ENCODE measurements at places on chromosomes 3 and 15.
A peak's percentile ranks its signal among the peaks of the same experiment; 100 is the strongest.

DNA sequence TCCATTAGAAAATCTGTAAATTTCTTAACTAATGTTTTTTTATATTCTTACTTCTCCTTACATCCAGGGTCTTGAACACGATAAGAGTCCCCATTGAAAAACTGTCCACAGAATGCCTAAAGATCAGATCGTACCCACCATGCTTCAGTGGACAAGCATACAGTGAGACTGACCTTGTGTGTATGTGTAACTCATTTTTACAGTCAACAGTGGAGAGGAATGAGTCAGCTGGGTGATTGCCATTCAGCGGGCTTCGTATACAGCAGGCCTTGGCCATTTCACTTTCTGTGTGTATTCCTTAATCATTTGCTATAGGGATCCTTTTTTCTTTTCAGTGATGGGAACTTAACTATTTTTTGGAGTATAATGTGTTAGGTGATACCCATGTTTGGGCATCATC lies 10.6 kb downstream of the PARP14 start:
- no peak for DNase-seq

- DNase-seq = peak; percentile 54
Measured at GRCh38 chr3:115518100-115518852, 105.0 kb upstream of the GAP43 start.

DNA sequence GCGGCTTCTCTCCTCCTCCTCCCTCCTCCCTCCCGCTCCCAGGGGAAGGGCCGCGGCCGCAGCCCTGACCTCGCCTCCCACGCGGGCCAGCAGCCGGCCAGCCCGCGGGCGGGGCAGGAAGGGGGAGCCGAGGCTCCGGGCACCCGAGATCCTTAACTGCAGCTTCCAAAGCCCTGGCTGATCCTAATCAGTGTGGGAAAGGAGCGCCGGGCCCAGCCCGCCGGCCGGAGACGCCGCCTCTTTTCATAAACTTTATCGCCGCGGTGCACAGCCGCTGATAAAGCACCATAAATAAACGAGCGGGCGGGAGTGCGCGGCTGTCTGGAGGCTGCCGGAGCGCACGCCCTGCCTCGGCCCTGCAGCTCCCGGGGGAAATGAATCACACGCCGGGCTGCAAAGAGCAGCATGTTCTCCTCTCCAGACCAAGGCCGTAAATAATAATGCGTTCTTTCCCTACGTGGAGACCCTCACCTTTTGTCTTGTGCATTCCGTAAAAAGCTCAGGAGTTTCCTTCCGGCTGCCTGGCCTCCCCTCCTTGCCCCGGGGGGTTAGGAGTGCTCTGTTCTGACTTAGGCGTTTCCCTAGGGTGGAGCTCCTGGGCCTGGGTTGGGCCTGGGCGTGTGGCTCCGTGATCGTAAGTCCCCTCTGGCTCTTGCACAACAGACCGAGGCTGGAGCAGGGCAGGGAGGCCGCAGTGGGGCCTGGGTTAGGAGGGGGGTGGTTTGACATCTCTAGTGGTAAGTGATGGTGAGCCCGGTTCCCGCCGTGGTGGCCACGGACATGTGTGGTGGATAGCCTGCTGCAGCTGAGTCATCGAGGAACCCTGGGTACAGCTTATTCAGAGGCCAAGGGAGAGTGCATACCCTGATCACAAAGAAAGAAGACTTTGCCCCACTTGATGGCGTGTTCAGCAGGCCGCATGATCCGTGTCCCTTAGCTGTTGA lies 132.6 kb upstream of the HES1 start:
- DNase-seq = peak; percentile 90

- DNase-seq = no peak
Measured at GRCh38 chr3:4030624-4031023, 231.4 kb downstream of the LRRN1 start.

DNA sequence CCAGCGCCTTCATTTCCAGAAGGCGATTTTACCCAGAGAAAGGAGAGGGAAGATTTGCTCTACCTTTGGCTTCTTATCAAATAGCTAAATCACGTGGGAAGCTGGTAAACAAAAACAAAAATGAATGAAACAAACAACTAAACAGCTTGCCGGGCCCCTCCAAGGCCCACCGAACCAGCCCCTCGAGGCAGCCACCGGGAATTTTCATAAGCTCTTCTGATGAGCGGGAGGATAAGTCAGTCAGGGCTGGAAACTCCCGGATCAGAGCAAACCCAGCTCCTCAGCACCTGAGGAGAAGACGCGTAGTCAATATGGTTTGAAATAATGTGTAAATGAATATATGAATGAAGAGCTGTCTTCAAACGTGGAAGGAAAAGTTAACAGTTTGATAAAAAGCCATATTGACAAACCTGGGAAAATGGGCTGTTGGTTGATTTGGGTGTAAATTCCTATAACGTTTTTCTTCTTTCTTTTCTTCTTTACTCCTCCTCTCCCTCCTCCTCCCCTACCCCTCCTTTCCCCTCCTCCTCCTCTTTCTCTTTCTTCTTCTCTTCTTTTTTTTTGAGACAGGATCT lies 10.7 kb downstream of the RPLP1 start:
- DNase-seq = no peak

GRCh38 chr3:27632431-27633223 lies 89.5 kb downstream of the EOMES start:
- peak; percentile 26 for DNase-seq

- DNase-seq = no peak
Measured at GRCh38 chr3:9184461-9184835, 65.0 kb downstream of the SRGAP3 start.

DNA sequence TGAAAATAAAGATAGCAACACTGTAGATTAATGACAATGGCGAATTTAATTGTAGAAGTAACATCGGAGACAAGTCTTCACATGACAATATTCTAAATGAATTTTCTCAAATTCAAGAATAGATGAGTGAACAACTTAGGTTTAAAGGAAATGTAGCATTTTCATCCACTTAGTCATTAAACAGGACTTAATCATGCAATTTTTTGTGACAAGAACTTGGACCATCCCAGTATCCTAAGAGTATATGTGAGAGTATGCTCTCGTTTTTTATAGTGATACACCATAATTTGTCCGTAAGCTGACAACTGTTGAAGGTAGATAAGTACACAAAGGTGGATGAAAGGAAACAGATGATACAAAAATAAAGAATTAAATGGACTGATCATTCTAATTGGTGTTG lies 81.5 kb downstream of the DLG1 start:
- DNase-seq = no peak

- no peak for DNase-seq
Measured at GRCh38 chr3:74304424-74304823, 310.0 kb downstream of the CNTN3 start.

DNA sequence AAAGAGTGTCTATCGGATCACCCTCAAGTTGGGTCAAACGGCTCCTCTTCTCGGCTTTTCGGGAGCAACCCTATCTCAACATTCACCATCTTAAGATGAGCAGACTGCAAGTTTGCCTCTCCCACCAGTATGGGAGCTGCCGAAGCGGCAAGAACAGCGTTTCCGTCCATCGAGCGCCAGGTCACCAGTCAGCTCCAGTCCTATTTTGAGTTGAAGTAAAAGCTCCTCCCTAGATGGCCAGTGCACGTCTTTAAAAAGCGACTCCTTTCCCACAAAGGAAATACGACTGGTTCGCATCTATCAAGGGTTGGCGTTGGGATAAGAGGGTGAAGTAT lies 369 bp upstream of the U2SURP start:
- no peak for DNase-seq

DNA sequence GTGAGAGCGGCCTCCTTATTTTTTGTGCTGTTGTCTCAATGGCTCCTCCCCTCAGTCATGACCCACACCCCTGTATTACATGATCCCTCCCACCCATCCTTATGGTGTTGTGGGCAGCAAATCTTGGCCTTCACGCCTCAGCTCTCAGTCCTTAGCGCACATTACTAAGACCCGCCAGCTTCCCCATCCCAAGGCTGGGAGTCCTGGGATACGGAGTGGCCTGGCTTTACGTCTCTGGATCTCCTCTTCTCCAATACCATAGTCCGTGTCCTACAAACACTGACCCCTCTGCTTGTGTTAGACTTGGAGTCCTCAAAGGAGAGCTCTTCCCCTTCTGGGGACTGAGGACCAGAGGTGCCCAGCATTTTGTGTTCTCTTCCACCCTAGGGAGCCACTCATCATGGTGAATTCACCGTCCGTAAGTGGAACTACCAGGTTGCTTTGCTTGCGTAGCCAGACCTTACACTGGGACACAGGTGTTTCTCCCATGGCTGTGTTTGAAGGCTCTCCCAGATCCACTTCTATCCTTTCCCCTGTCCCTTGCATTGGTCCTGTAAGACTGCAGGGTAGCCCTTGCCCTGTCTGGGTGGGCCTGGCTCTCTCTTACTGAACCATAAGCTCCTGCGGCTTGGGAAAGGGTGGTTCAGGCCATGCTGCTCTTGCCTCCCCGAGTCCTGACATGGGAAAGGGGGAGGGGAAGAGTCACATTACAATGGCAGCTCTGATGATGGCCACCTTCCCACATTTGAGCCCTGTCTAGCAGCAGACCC lies 13.6 kb downstream of the GRM2 start:
- no peak for DNase-seq

- DNase-seq = peak; percentile 9
Measured at GRCh38 chr3:117019082-117019713, 309.6 kb downstream of the TUSC7 start.

GRCh38 chr3:38840987-38841386 lies 25.0 kb upstream of the SCN10A start:
- no peak for DNase-seq

GRCh38 chr3:25493246-25493645 lies 65.2 kb downstream of the RARB start:
- DNase-seq = no peak

DNA sequence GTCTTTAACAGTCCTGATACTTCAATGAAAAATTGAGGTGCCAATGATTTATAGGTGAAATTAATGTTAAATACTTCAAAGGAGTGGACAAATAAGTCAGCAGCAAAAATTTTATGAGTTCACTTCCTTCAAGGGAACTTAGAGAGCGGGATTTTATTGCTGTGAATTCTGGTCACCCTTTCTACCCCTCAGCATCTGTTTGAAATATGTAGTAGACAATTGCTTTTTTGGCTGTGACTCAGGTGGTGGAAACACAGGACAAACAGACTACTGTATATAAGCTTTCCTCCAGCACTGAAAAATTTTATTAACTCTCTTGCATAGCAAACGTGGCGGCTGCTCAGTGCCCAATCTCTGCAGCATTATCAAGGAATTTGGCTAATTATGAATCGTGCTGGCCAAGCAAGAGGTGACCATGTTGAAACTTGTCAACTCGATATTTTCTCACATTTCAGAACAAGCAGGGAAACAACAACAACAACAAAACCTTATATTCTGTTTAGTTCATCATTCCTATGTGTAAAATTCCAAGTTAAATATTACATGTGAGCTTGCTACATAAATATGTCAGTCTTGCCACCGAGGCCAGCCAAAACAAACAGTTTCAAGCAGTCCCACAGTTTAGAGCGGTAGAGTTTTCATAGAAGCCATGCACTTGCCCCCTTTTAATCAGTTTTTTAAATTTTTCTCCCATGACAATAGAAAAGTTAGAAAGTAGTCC lies 420.2 kb downstream of the FOXP1 start:
- DNase-seq = no peak

- no peak for DNase-seq
Measured at GRCh38 chr15:97984157-97984556, 23.7 kb downstream of the ARRDC4 start.

DNA sequence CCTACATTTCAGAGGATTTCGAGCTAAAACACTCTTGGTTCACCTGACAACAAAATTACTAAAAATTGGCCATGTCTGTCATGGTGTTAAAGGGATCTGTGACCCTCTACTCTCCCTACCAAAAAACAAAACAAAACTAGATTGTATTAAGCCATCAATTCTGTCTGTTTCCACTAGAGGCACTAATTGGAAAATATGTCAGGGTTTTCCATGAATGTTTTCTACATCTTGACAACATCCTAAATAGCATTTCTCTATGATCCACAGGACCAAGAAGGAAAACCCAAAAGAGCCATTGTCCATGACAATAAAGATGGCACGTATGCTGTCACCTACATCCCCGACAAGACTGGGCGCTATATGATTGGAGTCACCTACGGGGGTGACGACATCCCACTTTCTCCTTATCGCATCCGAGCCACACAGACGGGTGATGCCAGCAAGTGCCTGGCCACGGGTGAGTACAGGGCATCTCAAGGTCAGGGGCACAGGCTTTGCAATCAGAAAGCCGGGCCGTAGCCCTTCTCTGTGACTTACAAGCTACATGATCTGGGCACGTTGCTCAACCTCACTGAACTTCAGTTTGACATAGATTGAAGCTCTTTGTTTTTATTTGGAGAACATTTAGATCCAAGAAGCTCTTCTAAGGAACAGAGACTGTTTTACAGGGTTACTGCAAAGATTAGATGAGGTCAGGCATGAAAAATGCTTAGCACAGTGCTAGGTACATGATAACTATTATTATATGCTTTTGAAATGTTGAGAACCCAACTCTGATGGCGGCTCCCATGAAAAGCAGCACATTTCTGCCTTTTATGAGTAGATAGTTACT lies 74.8 kb downstream of the DNASE1L3 start:
- no peak for DNase-seq

- no peak for DNase-seq
Measured at GRCh38 chr3:72816862-72817355, 31.3 kb downstream of the SHQ1 start.

GRCh38 chr15:73275862-73276261 lies 92.9 kb downstream of the HCN4 start:
- DNase-seq = no peak

DNA sequence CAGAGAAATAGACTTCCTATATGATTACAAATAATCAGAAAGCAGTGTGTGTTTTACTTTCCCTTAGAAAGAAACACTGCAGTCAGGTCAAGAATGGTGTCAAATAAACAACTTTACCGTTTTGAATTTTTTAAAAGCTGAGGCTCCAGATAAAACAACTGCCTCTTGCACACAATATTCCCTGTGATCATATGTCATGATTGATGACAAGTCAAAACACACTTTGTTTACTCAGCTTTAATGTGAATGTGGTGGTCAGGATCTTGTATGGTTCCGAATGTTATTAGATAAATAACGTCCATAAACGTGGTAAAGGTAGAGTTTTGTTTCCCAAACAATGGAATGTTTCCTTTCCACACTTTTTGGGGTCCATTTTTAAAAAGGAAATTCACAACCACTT lies 428.4 kb upstream of the MDFIC2 start:
- DNase-seq = no peak

DNA sequence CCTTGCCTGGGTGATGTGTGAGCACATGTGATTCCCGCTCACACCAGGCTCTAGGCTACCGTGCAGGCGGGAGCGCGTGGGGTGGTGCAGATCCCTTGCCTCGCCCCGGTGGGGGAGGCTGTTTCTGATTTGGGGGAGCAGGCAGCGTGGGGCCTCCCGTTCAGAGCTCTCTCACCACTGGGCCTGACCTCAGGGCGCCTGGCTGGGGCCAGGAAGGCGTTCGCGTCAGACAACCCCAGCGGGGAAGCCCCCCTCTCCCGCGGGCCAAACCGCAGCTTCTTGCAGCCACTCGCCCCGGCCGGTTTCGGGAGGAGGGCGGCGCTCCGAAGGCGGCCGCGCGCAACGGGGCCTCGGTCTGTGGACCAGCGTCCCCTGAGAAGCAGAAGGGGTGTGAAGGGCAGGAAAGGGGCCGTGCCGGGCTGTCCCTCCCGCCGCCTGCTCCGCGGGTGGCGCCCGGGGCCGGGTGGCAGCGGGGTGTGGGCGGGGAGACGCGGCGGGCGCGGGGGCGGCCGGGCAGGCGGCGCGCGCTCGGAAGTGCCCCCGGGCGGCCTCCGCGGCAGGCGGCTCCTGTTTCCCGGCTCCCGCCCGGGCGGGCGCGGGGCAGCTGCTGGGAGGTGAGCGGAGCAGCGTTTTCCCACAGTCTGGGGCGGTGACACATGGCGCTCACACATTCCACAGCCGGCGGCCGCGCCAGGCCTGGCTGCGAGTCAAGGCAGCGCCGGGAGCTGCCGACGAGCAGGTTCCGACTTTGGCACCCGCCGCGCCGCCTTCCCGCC lies 65.1 kb upstream of the HES1 start:
- DNase-seq = peak; percentile 95

GRCh38 chr3:195044411-195044810 lies 226.5 kb downstream of the XXYLT1 start:
- no peak for DNase-seq
